ENCODE measurements at places on chromosomes 5 and 9. TPM values are rescaled to one million over a fixed set of nuclear protein-coding genes. Genes with fewer than 3 reads are reported as not detected.

GRCh38 chr5:142954455-142954854, 184.3 kb downstream of the ARHGAP26 start:
- no peak for DNase-seq

DNA sequence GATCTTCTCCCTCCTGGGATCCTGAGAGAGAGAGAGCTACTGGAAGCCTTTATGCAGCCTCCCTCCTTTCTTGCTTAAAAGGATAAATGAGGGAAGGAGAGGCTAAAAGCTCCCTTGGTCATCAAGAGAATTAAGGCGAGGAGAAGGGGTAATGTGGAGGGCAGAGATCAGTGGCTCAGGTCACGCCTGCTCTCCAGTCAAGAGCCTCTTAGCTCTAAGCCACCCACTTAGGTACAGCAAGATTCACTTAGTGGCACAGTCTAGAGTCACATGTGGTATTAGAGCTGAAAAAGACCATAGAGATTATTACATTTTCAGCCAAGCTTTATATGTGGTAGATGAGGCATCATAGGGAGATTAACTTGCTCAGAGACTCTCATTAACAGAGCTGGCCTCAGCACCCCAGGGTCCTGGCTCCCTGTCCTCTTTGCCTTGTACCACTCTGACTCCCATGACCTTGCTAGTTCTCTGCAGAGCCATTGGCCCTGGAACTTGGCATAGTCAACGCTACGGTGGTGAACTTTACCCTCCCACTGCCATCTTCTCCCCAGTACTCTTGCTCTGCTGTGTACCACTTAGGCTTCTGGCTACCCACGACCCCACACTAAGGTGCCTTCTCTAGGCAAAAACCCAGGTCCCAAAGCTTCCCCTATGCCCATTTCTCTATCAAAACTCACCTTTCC, 37.6 kb downstream of the MFAP3 start:
- DNase-seq = no peak

- no peak for DNase-seq
Measured at GRCh38 chr5:119358530-119358900, 2.7 kb downstream of the TNFAIP8 start.

DNA sequence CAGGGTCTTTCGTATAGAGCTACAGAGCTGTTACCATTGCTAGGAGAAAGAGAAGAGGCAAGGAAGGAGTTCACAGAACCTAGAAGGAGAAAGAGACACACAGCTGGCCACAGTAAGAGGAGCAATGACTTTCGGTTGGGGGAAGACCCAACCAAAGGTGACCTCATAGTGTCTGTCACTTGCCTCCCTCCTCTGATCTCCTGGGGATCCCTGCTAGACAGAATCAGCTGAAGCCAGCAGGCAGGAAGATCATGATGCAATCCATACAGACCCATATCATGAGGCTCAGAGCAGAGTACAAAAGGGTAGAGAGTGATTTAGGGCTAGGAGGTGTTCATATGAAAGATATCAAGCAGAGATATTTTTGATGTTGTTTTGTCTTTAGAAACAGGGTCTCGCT, 26.0 kb upstream of the EPB41L4B start:
- DNase-seq = no peak

- DNase-seq = peak; percentile 47
Measured at GRCh38 chr9:34454571-34455065, 3.8 kb downstream of the FAM219A start.

- peak; percentile 16 for DNase-seq
Measured at GRCh38 chr9:120856700-120857099, 14.0 kb upstream of the PSMD5 start.

GRCh38 chr5:76351176-76351575, 51.9 kb upstream of the IQGAP2 start:
- DNase-seq = no peak

GRCh38 chr9:103804077-103804735, 289.9 kb upstream of the SMC2 start:
- no peak for DNase-seq

The PCDHGA8 gene
- total RNA-seq = 0.22 TPM

The NRG2 gene
- total RNA-seq = 0.24 TPM

- DNase-seq = no peak
Measured at GRCh38 chr9:38652044-38652443, 31.6 kb upstream of the ANKRD18A start.

The IFNK gene
- not detected for total RNA-seq

The CTNNAL1 gene
- 81.0 TPM for total RNA-seq

GRCh38 chr9:137312852-137313325, 10.8 kb upstream of the NRARP start:
- no peak for DNase-seq

The GABRG2 gene
- 0.73 TPM for total RNA-seq

DNA sequence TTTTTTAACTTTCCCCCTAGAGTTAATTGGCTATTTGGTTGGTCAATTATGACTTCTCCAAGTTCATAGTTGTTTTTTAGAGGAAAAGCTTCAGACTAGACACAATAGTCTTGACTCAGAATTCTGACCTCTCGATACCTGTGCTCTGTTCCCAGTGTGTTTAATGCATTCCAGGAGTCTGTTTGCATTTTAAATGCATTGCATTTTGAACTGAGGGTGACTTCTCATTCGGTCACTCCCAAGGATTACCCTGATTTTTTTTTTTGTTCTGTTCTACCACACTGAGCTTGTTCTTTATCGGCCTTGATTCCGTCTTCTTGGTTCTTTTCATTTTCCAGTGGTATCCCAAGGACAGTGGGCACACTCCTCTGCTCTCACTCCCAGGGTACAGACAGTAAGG, 16.3 kb downstream of the ARHGEF28 start:
- DNase-seq = no peak

The C9orf153 gene
- total RNA-seq = not detected

- peak; percentile 26 for DNase-seq
Measured at GRCh38 chr5:136132087-136132486, 558 bp upstream of the SMAD5 start.

The LPAR1 gene
- 7.2 TPM for total RNA-seq

DNA sequence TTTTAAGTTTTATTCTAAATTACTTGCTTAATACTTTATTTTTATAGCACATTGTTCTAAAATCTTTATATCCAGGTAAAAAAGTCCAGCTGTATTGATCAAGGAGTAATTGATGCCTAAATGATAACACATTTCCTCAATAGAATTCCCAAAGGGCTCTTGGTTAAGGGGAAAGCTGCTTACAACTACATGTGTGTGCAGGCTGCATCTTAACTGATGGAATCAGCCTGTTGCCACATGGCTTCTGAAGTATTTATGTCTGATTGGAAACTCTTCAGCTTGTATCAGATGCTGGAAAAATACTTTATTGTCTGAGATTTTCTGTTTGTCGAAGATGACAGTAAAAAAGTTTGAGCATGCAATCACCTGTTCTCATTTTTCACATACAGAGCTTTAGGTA, 182.6 kb downstream of the FBXL7 start:
- no peak for DNase-seq

DNA sequence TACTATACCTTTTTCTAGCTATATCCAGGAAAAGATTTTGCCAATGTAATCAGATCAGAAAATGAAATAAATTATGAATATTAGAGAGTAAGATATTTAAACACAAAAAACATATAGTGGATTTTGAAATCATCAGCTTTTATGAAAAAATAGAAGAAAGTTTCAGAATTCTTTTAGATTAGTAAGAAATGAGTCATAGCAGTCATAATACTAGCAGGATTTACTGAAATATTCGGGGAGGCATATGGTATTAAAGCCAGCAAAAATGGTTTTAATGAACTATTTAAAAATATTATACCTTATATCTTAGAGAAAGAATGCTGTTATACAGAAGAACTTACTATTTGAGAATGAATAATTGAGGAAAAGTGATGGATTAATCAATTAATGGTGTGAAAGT, 303.6 kb upstream of the NUDT12 start:
- DNase-seq = no peak

The FBXW2 gene
- total RNA-seq = 31.4 TPM

The SPINK13 gene
- not detected for total RNA-seq

The ALDH1A1 gene
- total RNA-seq = 4.5 TPM

The BTNL3 gene
- not detected for total RNA-seq

DNA sequence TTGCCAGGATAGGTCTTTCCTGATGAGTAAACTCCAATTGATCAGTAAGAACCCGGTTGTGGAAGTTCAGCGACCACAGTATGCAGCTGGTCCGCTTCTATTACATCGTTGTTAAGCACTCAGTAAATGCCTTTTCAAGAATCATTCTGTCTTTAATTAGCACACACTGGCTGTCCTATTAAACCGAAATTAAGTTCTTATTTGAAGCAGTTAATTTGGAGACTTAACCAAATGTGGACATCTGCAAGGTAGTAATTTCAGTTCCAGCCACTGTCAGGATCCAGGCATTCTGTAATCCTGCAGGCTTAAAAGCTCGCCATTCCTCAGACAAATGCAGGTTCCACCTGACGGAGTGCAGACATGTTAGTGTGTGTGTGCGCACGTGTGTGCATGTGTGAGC, 254.6 kb downstream of the IRX2 start:
- no peak for DNase-seq

The FOXD4L4 gene
- total RNA-seq = not detected

The NIPSNAP3A gene
- 20.4 TPM for total RNA-seq

GRCh38 chr9:31519011-31519410, 865.4 kb upstream of the ACO1 start:
- no peak for DNase-seq

The PCDHGA5 gene
- not detected for total RNA-seq

DNA sequence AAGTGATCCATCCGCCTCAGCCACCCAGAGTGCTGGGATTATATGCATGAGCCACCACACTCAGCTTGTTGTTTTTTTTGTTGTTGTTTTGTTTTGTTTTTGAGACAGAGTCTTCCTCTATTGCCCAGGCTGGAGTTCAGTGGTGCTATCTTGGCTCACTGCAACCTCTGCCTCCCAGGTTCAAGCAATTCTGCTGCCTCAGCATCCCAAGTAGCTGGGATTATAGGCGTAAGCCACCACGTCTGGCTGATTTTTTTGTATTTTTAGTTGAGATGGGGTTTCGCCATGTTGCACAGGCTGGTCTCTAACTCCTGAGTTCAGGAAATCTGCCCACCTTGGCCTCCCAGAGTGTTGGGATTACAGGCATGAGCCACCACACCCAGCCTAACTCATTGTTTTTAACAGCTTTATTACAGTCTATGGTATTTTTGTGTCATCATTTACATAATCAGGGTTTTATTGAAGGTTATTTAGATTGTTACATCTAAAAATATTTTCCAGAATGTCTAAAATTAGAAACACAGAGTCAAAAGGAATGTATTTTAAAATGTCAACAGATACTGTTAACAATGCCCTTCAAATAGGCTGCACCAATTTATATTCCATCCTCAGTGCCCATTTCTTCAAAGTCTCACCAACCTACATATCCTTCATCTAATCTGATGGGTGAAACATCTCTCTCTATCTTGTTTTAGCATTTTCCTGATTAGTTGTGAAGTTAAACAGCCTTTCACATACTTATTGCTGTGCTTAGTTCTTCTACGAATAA, 18.6 kb downstream of the KIF3A start:
- no peak for DNase-seq

- no peak for DNase-seq
Measured at GRCh38 chr9:76136986-76137385, 246.5 kb downstream of the PCSK5 start.
